DMS153 (cell line): ENCODE measurements at places on chromosomes 5 and 9.
A peak's percentile ranks its signal among the peaks of the same experiment; 100 is the strongest.

DNA sequence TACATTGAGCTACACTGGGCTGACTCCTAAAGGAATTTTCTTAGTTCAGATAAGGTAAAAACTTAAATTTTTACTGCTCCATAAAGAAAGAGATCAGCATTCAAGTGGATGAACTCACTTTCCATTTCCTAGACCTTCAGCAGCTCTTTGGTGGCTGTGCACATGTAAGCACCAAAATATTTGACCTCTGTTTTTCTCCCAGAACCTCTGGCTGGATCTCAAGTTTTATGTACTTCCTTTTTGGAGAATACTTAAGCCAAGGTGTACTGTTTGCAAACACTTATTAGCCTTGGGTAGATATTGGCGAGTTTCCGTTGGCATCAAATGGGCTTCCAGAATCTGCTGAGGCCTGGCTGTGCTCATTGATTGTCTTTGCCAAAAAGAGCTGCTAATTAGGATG lies 10.3 kb downstream of the TNC start:
- no peak for DNase-seq

GRCh38 chr9:129320575-129321285 lies 142.7 kb upstream of the IER5L start:
- DNase-seq, result peak; percentile 88

DNA sequence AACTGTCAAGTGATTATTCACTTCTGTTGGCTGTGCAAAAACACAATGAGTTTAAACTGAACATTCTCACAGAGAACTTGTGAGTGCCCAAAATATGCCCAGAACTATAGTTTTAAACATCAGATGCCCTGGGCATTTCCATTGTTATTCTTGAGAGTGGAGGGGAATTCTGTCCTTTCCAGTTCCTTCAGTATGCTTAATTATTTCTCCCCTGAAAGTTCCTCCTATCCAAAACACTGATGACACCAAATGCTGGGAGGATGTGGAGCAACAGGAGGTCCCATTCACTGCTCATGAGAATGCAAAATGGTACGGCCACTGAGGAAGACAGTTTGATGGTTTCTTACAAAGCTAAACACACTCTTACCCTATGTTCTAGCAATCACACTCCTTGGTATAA lies 55.5 kb downstream of the ROR2 start:
- DNase-seq, result no peak

DNA sequence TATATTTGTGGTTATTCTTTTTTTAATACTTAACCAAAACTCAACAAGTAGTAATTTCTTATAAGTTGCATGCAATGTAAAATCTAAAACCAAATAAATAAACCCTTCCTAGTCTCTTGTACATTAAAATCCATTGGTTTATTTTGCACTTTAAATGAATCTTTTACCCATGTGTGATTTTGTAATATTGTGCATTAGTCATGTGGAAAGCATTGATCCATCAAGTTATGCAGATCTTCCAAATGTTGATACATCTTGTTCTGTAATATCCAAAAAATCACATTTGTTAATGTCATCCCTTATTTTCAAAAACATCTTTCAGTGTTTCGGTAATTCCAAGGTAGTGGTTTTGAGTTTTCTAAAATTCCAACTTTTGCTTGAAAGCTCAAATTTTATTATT lies 63.3 kb downstream of the CWC27 start:
- DNase-seq, result no peak

DNA sequence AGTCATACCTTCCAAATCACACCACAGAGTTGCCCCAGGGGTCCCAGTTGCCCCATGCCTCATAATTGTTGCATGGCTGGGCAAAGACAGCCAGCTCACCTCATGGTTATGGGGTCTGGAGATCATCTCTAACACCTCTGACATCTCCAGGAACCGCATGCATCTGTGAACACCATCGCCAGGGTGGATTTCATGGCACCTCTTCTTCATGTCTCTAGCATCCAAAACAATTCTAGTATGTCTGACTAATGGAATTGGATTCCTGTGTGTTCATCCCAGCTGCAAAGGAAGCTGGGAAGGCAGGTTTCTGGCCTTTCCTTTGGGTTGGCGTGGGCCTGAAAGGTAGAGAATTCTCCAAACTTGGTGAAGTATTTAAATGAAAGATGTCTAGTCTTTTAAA lies 122.3 kb upstream of the ABCA1 start:
- DNase-seq, result no peak

- DNase-seq, result no peak
Observed at GRCh38 chr9:105073147-105073546, 145.2 kb upstream of the ABCA1 start.

DNA sequence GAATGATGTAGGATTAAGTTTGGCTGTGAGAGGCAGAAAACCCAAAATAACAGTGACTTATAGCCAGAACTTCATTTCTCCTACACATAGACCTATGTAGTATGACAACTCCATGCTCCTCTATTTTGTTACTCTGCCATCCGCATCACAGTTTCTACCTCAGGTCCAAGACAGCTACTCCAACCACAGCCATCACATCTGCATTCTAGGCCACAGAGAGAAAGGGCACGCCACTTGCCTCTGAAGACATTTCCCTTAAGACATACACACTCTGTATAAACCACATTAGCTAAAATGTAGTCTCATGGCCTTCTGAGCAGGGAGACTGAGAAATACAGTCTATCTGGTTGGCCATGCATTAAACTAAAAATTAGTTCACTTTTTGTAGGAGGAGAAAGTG lies 10.0 kb downstream of the SPINK4 start:
- no peak for DNase-seq

DNA sequence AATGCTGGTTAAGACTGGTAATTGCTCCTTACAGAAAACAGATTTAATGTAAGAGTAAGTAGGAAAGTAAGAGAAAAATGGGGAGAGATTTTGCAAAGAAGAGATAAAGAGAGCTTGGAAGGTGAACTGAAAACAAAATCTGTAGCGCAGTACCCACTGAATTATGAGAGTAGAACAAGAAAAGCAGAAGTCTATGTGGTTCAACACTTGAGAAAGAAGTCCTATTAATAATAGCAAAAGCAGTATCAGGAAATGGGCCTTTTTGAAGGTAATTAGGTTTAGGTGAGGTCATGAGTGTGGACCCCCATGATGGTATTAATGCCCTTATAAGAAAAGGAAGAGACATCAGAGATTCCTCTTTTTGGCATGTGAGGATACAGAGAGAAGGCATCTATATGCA lies 460.6 kb downstream of the CETN3 start:
- no peak for DNase-seq

GRCh38 chr5:151078490-151079262 lies 2.2 kb downstream of the TNIP1 start:
- DNase-seq, result no peak

GRCh38 chr5:134521841-134522240 lies 3.6 kb upstream of the JADE2 start:
- DNase-seq, result no peak
